ENCODE measurements at places on chromosomes 16 and 17.

GRCh38 chr16:4404967-4405696, 11.3 kb downstream of the CORO7 start:
- no peak for DNase-seq

GRCh38 chr17:16364625-16365024, 11.4 kb upstream of the CENPV start:
- DNase-seq = no peak

DNA sequence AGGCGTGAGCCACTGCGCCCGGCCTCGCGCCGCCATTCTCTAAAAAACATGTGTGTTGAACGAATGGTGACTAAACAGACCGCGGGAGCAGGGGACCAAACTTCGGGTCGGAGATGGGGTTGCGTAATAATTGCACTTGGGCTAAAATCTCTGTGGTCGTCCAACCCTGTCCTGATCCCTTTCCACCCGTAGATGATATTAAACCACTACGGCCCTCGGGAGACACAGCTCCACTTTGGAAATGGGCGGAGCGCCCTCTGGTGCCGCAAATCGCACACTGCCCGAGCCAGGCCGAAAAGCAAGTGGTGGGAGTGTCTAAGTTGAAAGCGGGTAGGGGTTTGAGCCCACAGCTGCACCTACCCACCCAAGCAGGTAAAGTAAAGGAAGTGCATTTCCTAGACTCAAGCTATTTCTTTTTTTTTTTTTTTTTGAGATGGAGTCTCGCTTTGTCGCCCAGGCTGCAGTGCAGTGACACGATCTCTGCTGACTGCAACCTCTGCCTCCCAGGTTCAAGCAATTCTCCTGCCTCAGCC, 17.0 kb downstream of the CAVIN1 start:
- peak; percentile 69 for DNase-seq

DNA sequence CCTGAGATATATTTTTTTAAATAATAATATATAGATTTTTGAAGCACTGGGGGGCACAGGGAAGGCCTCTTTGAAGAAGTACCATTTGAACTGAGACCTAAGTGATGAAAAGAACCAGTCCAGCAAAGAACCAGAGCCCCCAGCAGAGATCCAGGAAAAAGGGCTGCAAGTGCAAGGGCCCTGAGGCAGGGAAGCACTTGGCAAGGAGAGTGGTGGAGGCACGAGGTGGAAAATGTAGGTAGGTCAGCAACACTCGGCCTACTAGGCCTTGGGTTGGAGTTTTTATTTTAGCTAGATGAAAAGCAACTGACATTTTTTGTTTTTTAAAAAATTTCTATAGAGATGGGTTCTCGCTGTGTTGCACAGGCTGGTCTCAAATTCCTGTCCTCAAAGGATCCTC, 1.6 kb upstream of the CD19 start:
- DNase-seq = no peak

GRCh38 chr17:31052187-31052889, 42.4 kb upstream of the NF1 start:
- no peak for DNase-seq
